ENCODE measurements at places on chromosomes 1 and 21.

GRCh38 chr1:9164532-9164900 lies 35.6 kb upstream of the GPR157 start:
- DNase-seq: no peak
- no peak overlapping the region for H3K4me3 ChIP-seq
- H3K27ac ChIP-seq: no peak overlapping the region

GRCh38 chr1:60988891-60989290 lies 93.5 kb upstream of the NFIA start:
- H3K4me1 ChIP-seq: no peaks in the 10 kb centered on the region
- no peak for DNase-seq
- H3K36me3 ChIP-seq: no peaks in the 10 kb centered on the region
- H3K4me3 ChIP-seq: no peak overlapping the region
- no peaks in the 10 kb centered on the region for H3K27me3 ChIP-seq

DNA sequence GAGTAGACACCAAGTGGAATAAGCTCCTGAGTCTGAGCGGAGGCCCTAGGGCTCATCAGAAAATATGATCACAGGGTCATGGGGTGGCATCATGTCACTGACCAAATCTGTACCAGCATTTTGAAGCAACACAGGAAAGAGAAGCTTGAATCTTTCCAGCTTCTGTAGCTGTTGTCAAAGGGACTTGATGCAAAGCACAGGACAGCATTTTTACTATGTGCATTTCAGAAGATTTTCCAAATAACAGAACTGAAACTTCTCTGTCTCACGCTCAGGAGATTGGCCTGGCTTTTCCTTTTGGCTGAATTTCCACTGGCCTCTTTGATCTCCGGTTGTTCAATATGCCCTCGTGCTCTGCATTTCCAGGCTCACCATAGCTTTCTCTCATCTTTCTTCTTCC lies 127.2 kb upstream of the ATP1B1 start:
- no peaks in the 10 kb centered on the region for H3K4me1 ChIP-seq
- no peak overlapping the region for H3K4me3 ChIP-seq
- no peak for DNase-seq
- H3K27me3 ChIP-seq: no peaks in the 10 kb centered on the region
- H3K27ac ChIP-seq: no peak overlapping the region
- H3K36me3 ChIP-seq: no peaks in the 10 kb centered on the region

GRCh38 chr1:19366599-19367536 lies 54.7 kb downstream of the SLC66A1 start:
- peaks cover 20% of the 10 kb centered on the region for H3K36me3 ChIP-seq
- DNase-seq: no peak
- H3K27ac ChIP-seq: no peak overlapping the region
- no peaks in the 10 kb centered on the region for H3K27me3 ChIP-seq

- no peaks in the 10 kb centered on the region for H3K4me1 ChIP-seq
- no peak for DNase-seq
- H3K27ac ChIP-seq: no peak overlapping the region
- no peaks in the 10 kb centered on the region for H3K27me3 ChIP-seq
These were observed 183.1 kb upstream of the IVNS1ABP start for GRCh38 chr1:185500001-185500626.

DNA sequence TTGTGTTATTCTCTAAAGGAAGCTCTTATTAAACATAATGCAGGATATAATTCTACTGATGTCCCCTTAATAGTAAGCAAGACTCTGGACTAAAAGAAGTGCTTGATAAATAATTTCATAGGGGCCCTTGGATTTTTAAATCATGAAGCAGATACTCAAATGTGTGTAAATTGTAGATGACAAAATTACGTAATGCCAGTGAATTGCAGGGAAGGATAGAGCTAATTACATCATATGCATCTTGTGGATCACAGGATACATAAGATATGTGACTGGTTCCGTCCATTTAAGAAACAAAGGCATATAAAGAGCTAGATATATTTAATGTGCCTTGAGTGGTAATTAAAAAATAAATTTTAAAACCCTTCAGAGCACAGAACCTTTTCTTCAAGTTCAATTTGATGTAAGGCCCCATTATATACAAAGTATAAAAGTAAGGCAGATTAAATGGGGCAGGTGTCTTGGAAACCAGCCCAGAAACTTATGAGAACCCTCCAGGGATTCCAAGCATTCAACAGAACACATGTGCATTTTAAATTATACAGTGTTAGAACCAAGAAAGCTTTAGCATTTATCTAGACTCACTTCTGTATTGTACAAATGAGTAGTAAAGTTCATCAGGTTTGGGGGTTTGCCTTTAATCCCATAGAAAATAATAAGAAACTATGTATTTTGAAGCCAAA lies 190.4 kb downstream of the NCAM2 start:
- H3K27me3 ChIP-seq: no peaks in the 10 kb centered on the region
- H3K4me1 ChIP-seq: no peaks in the 10 kb centered on the region
- H3K4me3 ChIP-seq: no peak overlapping the region
- H3K36me3 ChIP-seq: no peaks in the 10 kb centered on the region

- no peaks in the 10 kb centered on the region for H3K27me3 ChIP-seq
- peaks cover 50% of the 10 kb centered on the region for H3K36me3 ChIP-seq
- no peak overlapping the region for H3K27ac ChIP-seq
- peak; percentile 29 for DNase-seq
These were observed 1.7 kb downstream of the DYNLT4 start for GRCh38 chr1:44805311-44806024.

- no peaks in the 10 kb centered on the region for H3K27me3 ChIP-seq
- H3K4me3 ChIP-seq: no peak overlapping the region
- no peaks in the 10 kb centered on the region for H3K4me1 ChIP-seq
- no peaks in the 10 kb centered on the region for H3K36me3 ChIP-seq
- H3K27ac ChIP-seq: no peak overlapping the region
- peak; percentile 7 for DNase-seq
These were observed 159.1 kb upstream of the C8B start for GRCh38 chr1:57124768-57125446.

GRCh38 chr1:205064741-205065316 lies 19.4 kb downstream of the TMEM81 start:
- no peaks in the 10 kb centered on the region for H3K27me3 ChIP-seq
- DNase-seq: no peak
- H3K4me3 ChIP-seq: no peak overlapping the region
- no peaks in the 10 kb centered on the region for H3K36me3 ChIP-seq
- H3K4me1 ChIP-seq: peaks cover 4% of the 10 kb centered on the region

- no peak overlapping the region for H3K4me3 ChIP-seq
- H3K27me3 ChIP-seq: no peaks in the 10 kb centered on the region
- H3K27ac ChIP-seq: peak overlapping the region; percentile 73
These were observed 500 bp upstream of the PEA15 start for GRCh38 chr1:160204526-160205241.

- H3K4me1 ChIP-seq: no peaks in the 10 kb centered on the region
- H3K27me3 ChIP-seq: no peaks in the 10 kb centered on the region
- H3K36me3 ChIP-seq: no peaks in the 10 kb centered on the region
- H3K27ac ChIP-seq: no peak overlapping the region
These were observed 62.5 kb upstream of the DMRTB1 start for GRCh38 chr1:53396573-53397268.

- DNase-seq: no peak
- no peak overlapping the region for H3K27ac ChIP-seq
- no peaks in the 10 kb centered on the region for H3K36me3 ChIP-seq
- no peaks in the 10 kb centered on the region for H3K4me1 ChIP-seq
- no peaks in the 10 kb centered on the region for H3K27me3 ChIP-seq
- H3K4me3 ChIP-seq: no peak overlapping the region
These were observed 575.9 kb upstream of the PBX1 start for GRCh38 chr1:163983097-163983496.

DNA sequence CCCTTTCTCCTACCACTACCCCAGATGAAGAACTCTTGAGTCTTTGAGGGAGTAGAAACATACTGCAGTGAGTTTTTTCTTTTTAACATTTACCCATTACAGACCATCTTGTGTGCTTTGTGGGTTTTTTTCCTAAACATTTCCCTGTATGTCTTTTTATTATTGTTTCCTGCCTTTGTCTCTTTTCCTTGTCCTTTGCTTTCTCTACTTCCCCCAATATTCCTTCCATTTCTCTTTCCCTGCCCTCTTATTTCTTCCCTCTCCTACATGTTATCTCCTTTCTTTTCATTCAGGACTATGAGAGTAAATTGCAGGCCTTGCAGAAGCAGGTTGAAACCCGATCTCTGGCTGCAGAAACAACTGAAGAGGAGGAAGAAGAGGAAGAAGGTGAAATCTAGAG lies 79.1 kb upstream of the PGD start:
- no peak overlapping the region for H3K27ac ChIP-seq
- no peak for DNase-seq
- H3K27me3 ChIP-seq: no peaks in the 10 kb centered on the region

- H3K27ac ChIP-seq: no peak overlapping the region
- H3K36me3 ChIP-seq: no peaks in the 10 kb centered on the region
- H3K4me1 ChIP-seq: no peaks in the 10 kb centered on the region
- DNase-seq: no peak
These were observed 481.2 kb upstream of the NR5A2 start for GRCh38 chr1:199546323-199546722.

Data from CD4-positive, CD25-positive, alpha-beta regulatory T cell (primary cell).